ENCODE measurements at places on chromosomes 5 and 9.

DNA sequence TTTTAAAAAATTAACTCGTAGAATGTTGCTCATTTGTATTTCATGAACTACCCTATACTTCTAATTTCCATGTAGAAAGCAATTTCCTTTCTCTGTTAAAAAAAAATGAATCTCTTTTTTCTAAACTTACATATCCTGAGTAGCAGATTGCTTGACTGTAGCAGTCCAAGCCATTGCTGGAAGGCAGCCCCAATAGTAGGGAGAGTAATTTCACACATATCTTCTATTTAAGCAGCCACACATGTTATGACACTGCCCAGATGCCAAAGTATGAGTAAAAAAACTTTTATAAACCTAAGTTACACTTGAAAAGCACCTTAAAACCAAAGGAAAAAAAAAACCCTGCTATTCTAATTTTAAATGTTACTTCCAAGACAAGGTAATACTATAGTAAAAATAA is 69.6 kb downstream of the FBXL17 start:
- no peak for DNase-seq

DNA sequence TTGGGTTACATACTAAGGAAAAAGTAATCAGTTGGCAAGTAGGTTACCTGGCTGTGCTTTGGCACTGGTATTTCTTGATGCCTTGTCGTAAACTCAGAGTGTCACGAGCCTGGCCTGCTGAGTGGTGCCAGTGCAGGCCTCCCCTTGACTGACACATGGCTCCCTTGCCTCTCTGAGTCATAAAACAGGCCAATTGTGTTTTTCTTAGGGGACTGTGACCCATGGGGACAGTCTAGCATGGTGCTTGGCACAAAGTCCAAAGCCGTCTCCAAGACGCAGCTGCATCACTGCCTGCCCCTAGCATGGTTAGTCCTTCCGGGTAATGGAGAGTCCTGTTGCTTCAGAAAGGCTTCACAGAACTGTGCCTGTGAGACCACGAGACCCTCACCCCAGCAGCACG is 132.5 kb downstream of the MVB12B start:
- no peak for DNase-seq

- no peak for DNase-seq
Measured at GRCh38 chr9:13113216-13113615, 166.3 kb downstream of the MPDZ start.

GRCh38 chr5:112917453-112917995 is 4.5 kb downstream of the REEP5 start:
- no peak for DNase-seq

- DNase-seq: no peak
Measured at GRCh38 chr5:72302171-72302570, 17.9 kb downstream of the MRPS27 start.

DNA sequence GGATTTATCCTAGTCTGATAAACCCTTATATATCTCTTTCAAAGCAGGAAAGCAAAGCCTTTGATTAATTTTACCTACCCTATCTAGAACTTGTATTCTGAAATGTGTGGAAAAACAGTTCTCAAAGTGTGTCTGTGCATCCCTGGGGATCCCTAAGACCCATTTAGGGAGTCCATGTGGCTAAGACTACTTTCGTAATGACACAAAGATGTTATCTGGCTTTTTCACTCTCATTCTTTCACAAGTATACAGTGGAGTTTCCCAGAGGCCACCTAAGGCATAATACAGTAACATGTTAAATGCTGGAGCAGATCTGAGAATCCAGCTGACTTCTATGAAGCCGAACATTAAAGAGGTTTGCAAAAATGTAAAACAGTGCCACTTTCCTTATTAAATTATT is 54.3 kb upstream of the TNFSF15 start:
- no peak for DNase-seq

GRCh38 chr5:146965761-146966659 is 87.5 kb upstream of the PPP2R2B start:
- peak; percentile 81 for DNase-seq

GRCh38 chr5:157799578-157799977 is 56.1 kb downstream of the LSM11 start:
- no peak for DNase-seq

DNA sequence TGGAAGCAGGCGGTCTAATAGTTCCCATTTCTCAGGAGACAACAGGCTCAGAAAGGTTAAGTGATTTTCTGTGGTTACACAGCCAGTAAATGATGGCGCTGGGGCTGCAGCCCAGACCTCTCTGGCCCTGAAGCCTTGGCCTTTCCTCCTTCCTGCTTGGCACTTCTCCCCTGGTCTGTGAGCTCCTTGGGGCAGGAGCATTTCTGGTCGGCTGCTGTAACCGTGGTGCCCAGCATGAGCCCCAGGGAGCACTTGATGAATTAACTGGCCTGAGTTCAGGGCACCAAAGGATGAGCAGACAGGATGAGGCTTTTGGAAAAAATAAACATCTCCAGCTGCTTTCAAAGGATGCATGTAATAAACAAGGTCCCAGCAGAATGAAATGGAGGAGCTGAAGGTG is 30.2 kb downstream of the CDHR2 start:
- no peak for DNase-seq

GRCh38 chr5:164148292-164148691 is 642.9 kb downstream of the MAT2B start:
- no peak for DNase-seq

Data from SHP77 (cell line).